ENCODE measurements at places on chromosomes 4 and X. TPM values are rescaled to one million over a fixed set of nuclear protein-coding genes. Genes with fewer than 3 reads are reported as not detected.

The ZNF141 gene
- total RNA-seq = 8.4 TPM

The SLC9B1 gene
- total RNA-seq = 0.36 TPM

GRCh38 chr4:23889814-23890341, at the start of gene PPARGC1A:
Gene PPARGC1A, minus strand, starts transcription at chr4:23890047. Its CDS starts 90 bp downstream, at chr4:23889957.
- DNase-seq = peak; percentile 45

DNA sequence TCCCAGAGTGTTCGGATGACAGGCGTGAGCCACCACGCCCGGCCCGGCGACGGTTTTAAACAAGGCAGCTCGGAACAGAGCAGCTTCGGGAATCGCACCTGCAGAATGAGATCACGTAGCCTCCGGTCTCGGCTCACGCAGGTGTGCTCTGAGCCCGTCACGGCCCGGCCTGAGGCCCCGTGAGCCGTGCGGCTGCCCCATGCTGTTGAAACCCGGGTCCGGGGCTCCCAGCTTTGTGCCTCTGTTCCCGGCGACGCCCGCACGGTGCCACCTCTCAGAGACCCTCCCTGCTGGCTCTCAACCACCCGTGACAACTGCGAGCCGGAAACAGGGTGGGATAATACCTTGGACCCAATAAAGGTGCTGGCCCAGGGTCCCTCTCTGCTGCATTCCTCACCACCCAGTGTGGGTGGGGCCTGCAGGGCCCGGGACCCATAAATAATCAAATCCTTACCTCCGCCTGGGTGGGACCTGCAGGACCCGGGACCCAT, 13.4 kb upstream of the PLCXD1 start:
- no peak for DNase-seq

The TDO2 gene
- 0.24 TPM for total RNA-seq

The SLC6A14 gene
- total RNA-seq = not detected

The EDNRA gene
- total RNA-seq = 9.3 TPM

DNA sequence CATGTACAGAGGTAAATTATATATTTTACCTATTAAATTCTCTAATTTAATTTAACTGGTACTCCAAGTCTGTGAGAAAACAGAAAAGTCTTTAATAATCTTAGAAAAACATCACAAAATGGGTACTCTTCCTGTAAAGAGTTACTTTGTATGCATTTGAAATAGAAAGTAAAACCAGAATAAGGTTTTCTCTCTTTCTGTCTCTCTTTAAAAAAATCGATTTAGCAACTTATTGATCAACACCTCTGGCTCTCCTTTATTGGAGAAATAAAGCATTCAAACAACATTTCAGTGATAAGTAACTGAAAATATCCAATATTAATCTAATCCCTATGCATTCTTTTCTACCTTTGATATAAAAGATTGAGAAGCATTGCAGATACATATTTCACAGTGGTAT, 27.4 kb downstream of the ATOH1 start:
- DNase-seq = no peak
